Colonic mucosa (tissue), 4 donors: ENCODE measurements at places on chromosomes 6 and 20. TPM values are rescaled to one million over a fixed set of nuclear protein-coding genes. Genes with fewer than 3 reads are reported as not detected.

DNA sequence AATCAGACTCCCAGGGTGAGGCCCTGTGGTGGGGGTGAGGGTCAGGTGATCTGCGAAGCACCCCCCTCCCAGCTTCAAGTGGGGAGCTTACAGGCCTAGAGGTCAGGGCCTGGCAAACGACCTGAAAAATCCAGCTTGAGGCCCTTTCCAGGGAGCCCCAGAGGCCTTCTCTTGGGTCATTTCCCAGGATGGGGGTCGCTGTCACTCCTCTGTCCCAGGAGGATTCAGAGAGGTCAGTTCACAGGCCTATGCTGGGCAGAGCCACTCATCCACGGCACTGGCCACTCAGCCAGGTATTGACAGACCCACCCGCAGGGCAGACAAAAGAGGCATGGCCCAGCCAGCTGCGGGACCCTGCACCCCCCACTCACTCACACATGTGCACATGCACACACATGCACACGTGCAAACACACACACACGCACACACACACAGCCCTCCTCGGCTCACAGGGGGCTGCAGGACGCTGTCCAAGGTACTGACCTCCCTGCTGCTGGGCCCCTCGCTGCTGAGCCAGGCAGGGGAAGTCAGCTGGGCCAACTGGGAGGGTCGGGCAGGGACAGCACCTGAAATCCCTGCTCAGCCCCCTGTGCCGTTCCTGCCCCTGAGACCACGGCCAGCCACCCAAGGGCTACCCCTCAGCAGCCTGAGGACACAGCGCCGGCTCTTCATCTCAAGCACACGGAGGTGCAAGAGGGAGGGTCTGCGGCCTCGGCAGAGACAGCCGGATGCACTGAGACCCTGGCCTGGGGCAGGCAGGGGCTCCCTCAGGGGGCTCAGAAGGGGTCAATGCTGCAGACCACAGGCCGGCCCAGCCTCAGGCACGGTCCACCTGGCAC lies 113.8 kb downstream of the TAF4 start:
- DNase-seq = no peak

The TMEM244 gene
- total RNA-seq = not detected

DNA sequence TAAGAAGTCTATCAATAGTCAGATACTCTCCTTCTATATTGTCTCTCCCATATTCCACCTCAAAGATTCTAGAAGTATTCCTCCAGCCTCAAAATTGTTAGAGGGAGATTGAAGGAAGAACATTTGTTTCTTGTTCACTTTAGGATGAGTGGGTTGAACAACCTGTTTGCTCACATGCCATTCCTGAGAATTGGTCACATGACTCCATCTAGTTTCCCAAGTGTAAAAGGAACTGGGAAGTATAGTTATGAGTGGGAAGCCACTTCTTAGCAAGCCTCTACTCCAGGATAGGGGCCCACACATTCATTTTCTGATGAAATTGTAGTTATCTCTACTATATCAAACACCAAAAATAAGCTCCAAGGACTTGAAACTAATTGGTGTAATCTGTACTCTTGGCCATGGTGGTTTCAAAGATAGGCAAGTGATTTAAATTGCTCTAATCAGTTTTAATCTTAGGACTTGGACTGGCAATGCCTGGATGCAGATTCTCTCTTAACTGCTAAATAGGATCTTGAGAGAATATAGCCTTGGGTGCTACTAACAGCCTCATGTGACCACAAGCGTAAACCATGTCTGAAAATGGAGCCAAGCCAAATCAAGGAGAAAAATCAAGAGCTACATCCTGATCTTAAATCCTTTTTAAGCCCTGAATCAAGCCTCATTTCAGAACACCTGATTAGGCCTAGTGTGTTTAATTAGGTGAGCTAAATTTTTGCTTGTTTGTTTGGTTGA lies 758.7 kb upstream of the MAN1A1 start:
- DNase-seq = no peak

DNA sequence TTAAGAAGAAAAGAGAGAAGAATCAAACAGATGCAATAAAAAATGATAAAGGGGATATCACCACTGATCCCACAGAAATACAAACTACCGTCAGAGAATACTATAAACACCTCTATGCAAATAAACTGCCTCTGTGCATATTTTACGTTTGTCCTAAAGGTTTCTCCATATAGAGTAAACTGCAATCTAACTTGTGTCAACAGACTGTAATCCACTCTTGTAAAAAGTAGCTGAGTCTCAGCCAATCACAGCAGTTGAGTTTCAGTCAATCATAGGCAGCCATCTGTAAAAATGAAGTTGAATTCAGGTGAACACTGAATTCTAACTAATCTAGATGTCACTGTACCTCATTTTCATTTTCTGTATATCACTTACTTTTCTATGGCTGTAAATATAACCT lies 112.2 kb upstream of the SYNCRIP start:
- DNase-seq = no peak

DNA sequence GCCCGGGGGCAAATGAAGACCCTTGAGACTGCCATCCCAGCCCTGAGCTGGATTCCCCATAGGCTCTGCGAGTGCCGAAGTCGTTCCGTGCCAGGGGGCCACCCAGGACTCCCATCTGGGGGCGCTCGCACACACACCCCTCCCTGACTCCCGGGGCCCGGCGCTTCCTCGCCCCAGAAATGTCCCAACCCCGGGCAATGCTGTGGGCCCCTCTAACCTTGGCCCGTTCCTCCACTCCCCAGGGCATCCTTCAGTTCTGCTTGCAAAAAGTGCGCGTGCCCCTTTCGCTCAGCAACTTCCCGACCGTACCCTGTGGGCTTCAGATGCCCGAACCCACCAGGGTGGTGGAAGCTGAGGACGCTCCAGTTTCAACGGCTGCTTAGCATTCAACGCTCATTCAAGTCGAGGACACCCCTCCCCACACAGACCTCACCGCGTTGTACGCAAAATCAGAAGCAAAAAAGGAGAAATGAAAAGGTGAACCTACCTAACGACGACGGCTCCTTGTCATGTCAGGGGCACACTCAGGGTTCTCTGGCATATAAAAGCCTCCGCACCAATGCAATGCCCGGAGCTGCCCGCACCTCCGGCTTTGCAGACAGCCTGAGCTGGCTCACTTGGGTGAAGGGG lies 25.3 kb downstream of the RIPOR2 start:
- DNase-seq = no peak

- DNase-seq = no peak
These were observed 63.6 kb upstream of the CD93 start for GRCh38 chr20:23149623-23150279.

The GPR6 gene
- not detected for total RNA-seq
